Stimulated activated CD4-positive, alpha-beta T cell treated with anti-CD3 and anti-CD28 coated beads, Interleukin-2, amount 100 ng/mL, for 48 hours (primary cell): ENCODE measurements at places on chromosomes 1 and 21.

DNA sequence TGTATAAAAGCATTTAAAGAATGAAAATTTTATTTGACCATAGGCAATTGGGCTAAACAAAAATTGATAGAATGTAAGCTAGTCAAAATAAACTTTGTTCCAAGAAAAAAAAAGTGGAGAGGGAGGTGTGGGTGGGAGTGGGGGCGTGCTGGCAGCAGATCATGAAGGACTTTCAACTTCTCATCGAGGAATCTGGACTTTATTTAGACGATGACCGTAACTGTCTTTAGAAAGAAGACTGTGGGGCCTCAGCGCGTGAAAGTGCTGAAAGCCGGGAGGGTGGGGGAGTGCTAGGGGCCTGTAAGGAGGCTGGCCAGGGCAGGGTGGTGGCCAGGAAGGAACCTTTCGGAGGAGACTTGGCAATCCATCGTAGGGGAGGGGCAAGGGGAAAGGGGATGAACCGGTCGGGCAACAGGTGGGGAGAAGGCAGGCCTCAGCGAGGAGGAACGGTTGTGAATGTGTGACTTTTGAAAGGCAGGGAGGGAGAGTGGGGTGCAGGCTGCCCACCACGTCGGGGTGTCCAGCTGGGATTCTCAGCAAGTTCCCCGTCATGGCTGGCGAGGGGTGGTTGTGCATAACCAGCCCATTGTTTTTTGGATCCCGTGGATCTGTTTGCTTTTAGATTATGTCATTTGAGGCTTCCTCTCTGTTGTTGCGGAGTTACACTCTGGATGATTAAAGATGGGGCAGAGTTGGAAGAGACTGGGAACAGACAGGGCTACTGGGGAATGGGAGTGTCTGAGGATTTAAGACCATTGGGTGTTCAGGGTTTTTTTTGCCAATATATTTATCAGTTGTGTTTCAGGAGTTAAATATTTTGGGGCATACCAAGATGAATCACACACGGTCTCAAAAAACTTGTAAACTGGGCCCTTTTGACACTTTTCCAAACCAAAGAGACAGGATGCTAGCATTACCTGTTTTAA lies 35.5 kb downstream of the HUNK start:
- no peak for DNase-seq

- DNase-seq = no peak
Measured at GRCh38 chr21:45528981-45529784, 13.1 kb downstream of the SLC19A1 start.

- no peak for DNase-seq
Measured at GRCh38 chr21:15122241-15122640, 57.4 kb upstream of the NRIP1 start.

DNA sequence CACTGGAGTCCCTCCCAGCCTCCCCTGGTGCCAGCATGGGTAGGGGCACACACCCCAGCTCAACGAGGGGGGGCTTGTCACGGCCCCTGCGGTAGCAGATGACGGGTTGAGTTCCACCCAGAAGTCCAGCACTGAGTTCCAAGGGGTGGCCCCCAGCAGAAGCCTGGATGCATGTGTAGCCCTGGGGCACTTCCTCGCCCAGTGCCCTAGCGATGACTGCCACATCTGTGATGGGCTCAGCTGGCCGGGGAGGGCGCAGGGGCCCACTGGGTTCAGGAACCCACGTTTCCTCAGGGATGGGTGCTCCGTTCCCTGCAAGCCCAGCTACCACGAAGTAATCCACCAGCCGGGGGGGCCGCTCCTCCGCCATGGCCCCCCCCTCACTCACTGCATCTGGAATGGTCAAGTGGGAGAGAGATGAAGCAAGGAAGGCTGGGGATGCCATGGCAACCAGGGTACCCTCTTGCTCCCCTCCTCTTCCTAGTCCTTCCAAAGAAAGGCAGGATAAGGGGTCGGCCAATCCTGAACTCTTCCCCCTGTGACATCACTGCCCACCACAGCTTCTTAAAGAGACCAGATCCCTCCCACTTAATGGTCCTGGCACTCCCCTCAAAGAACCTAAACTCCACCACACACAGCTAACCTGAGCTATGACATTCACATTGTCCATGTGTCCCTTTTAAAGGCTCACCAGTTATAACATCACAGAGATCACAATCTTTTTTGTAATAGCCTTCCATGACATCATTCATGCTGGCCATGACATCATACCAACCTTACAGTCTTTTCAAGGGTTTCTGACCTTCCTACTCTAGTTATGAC lies 2.3 kb downstream of the DENND4B start:
- DNase-seq = no peak

GRCh38 chr1:169906938-169907337 lies 13.2 kb upstream of the SCYL3 start:
- DNase-seq = no peak

- no peak for DNase-seq
Measured at GRCh38 chr1:90027281-90027680, 32.4 kb downstream of the ZNF326 start.

DNA sequence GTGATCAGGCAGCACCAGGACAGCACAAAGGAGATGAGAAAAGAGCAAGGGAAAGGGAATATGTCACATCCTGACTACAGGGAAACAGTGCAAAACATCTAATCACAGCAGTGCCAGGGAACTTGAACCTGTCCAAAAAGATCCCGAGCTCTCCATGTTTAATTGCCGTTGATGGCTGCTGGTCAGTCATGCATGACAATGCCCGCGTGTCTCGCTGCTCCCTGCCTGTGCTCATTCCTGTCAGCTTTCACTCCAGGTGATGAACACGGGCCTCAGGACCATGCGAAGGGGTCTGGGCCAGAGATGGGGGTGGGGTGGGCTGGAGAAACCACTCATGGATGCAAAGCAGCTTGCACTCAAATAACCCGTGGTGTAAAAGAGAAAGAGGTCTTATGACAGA lies 287.0 kb downstream of the GPATCH2 start:
- DNase-seq = no peak

- no peak for DNase-seq
Measured at GRCh38 chr21:27818847-27819246, 852.0 kb upstream of the ADAMTS5 start.

GRCh38 chr1:86833461-86834215 lies 80.3 kb downstream of the SELENOF start:
- DNase-seq = peak; percentile 37

DNA sequence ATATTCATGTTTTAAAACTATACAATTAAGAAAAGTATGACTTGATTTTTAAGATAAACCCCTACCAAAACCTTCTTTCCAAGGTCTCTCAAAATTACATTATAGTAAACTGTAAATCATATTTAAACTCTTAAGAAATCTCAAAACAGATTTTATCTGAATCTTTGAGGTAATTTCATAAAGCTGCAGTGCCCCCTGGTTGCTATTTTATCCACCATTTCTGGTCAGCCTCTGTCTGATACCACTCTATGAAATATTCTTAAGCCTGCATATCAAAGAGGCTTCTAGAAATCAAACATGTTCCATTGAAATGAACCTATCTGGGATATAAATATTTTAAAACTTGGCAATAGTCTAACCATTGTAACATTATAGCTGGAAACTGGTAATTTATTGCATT lies 317.3 kb downstream of the COL11A1 start:
- no peak for DNase-seq

GRCh38 chr1:59071289-59071688 lies 225.6 kb upstream of the FGGY start:
- no peak for DNase-seq

DNA sequence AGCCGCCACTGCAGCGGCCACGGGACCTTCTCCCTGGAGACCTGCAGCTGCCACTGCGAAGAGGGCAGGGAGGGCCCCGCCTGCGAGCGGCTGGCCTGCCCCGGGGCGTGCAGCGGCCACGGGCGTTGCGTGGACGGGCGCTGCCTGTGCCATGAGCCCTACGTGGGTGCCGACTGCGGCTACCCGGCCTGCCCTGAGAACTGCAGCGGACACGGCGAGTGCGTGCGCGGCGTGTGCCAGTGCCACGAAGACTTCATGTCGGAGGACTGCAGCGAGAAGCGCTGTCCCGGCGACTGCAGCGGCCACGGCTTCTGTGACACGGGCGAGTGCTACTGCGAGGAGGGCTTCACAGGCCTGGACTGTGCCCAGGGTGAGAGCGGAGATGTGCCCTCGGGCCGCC lies 11.7 kb downstream of the TNN start:
- DNase-seq = no peak

GRCh38 chr1:11413986-11414391 lies 65.0 kb upstream of the DISP3 start:
- no peak for DNase-seq

DNA sequence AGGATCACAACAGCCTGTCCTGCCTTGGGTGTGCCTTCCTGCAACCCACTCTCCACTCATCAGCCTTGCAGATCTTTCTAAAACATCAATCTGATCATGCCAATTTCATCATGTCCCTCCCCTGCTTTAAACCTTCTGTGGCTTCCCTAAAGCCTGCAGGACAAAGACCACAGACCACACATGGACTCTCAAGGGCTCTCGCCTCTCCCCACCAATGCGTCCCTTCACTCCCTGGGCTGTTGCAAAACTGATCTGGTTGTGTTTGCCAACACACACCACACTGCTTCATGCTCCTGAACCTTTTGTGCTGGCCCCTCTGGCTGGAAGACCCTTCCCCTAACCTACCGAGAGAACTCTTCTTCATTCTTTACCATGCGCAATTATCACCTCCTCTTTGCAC lies 72.4 kb downstream of the ITPKB start:
- no peak for DNase-seq

DNA sequence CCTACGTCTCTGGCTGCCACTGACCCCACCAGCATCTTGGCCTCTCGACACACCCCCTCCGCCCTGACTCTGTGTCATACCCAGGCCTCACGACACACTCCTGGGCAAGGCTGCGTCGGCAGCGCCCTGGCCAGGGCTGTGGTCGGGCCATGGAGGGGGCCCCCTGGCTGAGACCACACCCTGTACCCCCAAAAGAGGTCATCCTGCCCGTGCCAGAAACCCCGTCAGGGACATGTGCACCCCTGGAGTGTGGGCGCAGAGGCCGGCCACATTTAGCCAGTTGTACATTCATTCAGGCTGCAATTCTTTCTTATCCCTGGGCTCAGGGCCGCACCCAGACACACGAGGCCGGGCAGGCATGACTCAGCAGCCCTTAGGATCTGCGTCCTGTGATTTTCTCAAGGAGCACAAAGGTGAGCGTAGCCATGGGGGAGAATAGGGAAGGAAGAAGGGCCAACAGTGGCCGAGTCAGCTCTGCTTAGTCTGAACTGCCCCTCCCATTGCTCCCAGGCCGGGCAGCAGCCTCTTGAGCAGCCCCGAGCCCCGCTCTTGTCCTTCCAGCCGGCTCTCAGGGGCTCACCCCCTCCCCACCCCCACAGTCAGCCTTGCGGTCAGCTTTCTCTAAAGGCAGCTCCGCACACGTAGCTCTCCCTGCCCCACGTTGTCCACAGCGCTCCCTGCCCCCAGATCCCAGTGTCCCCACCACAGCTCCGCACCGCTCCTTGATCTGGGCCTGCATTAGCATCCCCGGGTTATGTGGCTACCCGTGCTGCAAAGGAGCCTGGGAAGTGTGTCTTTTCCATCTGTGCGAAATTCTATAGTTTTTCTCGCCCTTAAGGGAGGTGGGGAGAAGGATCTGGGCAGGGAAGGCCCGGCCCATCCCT lies 7.9 kb downstream of the CSTB start:
- DNase-seq = no peak

- DNase-seq = no peak
Measured at GRCh38 chr1:228043281-228043848, 36.6 kb downstream of the WNT3A start.

- no peak for DNase-seq
Measured at GRCh38 chr21:46604329-46604974, 430 bp downstream of the S100B start.

DNA sequence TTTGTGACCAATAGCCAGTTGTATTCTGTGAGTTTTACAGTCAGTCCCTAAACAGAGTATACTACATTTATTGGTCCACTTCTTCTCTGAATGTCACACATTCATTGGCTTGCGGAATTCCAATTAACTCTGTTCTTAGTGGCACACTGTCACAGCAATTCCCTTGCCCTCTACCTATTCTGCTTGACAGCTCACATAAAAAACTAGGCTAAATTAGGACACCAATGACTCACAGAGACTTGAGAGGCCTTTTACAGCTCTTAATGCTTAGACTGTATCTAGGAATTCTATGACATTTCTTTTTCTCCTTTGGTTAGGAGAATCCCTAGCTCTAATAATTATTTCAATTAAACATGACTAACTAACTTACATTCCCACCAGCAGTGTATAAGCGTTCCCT lies 104.1 kb downstream of the NEGR1 start:
- DNase-seq = no peak

- no peak for DNase-seq
Measured at GRCh38 chr21:44539046-44539445, 949 bp downstream of the KRTAP10-1 start.

DNA sequence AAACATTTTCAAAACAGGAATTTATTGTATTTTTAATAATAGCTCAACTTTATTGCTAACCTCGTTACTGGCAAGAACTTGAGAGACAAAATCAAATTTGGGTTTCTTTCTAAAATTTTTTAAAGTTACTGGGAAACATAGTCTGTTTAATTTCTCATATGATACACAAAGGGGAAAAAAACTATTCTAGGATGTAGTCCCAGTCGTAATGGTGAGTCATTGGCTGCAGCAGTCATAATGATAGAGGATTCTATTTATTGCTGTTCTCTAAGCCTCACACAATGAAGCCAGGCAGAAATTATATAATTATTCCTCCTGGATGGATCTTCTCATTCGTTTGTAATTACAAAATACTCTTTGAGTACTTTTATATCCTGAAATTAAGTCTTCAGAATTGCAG lies 326.5 kb upstream of the SGIP1 start:
- DNase-seq = no peak

DNA sequence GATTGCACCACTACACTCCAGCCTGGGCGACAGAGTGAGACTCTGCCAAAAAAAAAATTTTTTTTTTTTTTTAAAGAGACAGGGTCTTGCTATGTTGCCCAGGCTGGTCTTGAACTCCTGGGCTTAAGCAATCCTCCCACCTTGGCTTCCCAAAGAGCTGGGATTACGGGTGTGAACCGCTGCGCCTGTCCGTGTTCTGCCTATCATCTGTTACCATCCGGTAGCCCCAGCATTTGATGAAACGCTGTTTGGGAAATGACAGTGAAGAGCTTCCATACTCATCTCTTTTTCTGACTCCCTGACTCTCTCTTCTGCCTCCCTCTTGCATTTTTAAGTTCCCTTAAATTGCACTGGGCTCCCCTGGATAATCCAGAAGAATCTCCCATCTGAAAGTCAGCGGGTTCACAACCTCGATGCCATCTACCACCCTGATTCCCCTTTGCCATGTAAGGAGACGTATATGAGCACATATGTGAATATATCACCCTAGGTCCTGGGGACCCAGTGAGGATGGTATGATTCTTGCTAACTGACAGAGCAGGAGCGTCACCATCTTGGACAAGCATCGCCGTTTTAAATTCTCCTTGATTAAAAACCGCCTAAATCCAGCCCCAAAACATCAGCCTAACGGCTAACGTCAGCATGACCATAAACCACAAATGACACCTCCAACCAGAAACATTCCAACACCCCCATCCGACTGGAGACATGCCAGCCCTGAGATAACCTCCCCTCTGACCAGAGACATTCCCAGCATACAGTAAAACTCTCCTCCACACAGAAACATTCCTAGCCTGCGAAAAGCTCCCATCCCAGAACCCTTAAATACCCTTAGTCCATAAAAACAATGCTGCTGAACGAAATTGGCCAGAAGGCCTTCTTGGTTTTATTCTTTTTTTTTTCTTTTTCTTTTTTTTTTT lies 12.4 kb downstream of the TNFRSF8 start:
- no peak for DNase-seq
